ENCODE measurements at places on chromosomes 4 and X.

- DNase-seq, result no peak
These were observed 98.6 kb upstream of the NR3C2 start for GRCh38 chr4:148540622-148541326.

GRCh38 chr4:80183250-80184052 is 13.9 kb upstream of the PRDM8 start:
- no peak for DNase-seq

DNA sequence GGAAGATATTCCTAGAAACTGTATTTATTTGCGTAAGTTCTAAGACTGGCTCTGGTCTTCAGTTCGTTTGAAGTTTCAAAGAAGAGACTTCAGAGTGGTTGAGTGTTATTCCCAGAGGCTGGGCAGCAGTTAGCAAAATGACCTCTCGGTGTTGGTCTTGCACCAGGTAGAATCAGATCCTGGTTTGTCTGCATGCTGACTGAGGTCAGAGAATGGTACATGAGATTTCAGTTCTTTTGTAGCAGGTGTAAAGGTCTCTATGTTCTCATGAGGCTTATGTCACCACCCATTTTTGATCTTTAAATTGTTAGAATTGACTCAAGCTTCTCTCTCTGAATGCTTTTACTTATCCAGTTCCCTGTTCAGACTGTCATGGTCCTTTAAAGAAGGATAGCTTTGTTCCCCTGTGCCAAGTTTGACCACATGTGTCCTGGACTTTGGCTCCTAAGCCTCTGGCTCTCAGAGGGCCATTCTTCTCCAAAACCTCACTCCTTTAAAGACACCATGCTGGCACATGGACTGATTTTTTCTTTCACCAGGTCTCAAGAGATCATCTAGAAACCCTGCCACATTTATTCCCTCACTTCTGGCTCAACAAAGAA is 355.8 kb upstream of the BOD1L1 start:
- no peak for DNase-seq

- no peak for DNase-seq
These were observed 20.2 kb downstream of the PYURF start for GRCh38 chr4:88503344-88503743.

DNA sequence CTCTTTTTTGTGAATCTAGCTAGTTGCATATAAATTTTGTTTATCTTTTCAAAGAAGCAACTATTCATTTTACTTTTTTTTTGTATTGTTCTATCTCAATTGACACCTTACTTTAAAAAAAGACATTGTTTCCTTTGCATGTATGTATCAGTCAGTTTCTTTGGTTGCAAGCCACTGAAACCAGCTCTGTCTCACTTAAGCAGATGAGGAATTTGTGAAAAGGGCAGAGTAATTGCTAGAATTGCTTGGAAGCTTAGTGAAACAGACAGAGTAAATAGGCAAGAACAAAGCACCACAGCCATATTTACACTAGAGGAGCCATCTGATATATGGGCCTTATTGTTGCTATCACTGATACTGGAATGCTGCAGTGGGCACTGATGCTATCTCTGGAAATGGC is 231.4 kb upstream of the KLF8 start:
- no peak for DNase-seq

DNA sequence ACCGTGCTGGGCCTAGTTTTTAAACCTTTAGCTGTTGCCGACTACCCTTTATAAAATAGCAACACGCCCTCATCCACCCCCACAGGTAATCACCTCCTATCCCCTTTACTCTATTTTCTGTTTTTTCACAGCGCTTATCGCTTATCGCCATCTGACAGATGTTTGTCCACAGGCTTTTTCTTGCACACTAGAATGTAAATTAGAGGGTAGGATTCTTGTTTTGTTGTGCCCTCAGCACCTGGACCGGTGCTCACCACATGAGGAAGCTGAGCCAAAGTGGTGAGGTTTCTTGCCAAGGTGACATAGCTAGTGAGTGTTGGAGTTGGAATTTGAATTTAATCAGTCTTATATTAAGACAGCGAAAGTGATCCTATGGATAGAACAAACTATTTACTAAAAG is 2.9 kb upstream of the RBBP7 start:
- DNase-seq, result no peak

DNA sequence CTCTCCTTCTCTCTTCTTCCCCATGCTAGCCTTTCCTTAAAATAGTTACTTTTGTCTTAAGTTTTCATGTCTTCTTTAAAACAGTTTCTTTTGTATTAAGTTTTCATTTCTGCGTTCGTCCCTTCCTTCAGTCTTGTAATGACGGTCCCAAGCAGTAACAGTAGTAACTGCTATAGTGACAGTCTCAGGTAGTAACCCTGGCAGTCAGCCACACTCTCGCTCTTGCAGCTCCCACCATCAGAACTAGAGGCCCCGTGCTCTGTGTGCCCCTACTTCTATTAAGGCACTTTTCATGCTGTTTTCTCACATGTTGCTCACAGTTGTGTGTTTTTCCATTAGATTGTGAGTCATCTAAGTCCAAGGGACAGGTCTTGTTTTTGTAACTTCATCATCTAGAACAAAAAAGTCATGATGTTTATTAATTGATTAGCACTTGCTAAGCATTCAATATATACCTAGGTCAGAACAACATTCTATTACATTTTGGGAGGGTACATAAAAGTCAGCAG is 49.3 kb downstream of the C4orf33 start:
- no peak for DNase-seq

GRCh38 chr4:74873545-74874301 is 59.2 kb upstream of the PARM1 start:
- no peak for DNase-seq

DNA sequence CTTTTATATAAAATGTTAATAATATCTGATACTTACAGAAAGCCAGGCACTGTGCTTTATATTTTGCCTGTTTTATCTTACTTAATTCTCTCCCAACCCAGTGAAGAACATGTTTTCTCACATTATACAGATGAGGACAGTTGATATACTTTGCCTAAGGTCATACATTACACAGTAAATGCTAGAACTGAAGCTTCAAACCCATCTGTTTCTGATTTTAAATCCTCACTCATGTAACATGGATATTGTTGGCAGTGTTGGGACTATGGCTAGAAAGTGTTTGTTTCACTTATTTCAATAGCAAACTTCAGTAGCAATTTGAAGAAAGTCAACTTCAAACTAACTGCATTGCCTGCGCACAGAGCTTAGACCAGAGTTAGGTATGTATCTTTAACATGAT is 57.4 kb downstream of the RAPGEF2 start:
- no peak for DNase-seq

GRCh38 chr4:150297861-150298474 is 219.7 kb downstream of the DCLK2 start:
- DNase-seq, result peak; percentile 29

GRCh38 chr4:46648088-46648744 is 258.3 kb upstream of the GABRA2 start:
- no peak for DNase-seq

DNA sequence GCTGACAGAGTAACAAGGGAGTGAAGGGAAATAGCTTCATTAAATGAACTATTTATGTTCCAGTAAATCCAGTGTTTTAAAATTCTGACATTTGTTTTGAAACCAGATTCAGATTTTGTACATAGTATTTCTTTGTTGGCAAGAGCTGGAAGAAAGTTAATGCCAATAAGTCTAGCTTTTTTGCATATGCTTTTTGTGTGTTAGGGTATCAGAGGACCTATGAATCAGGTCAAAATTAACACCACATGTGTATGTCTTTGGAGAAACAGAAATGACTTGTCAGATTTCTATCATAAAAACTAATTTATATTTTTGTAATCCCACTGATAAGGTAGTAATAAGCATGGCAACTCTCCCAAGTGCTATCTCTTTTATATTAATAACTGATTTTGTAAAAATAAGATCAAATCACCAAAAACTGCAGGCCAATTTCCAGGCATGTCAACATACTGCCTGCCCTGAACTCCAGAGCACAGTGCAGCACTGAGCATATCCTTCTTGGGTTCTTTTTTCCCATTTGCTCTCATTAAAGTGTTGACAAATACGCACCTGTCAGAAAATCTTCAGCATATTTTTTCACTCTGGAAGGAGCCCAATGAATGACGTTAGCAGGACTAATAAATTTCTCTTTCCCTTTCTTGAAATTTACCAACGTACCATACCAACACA is 65.5 kb downstream of the SH3RF1 start:
- DNase-seq, result no peak

DNA sequence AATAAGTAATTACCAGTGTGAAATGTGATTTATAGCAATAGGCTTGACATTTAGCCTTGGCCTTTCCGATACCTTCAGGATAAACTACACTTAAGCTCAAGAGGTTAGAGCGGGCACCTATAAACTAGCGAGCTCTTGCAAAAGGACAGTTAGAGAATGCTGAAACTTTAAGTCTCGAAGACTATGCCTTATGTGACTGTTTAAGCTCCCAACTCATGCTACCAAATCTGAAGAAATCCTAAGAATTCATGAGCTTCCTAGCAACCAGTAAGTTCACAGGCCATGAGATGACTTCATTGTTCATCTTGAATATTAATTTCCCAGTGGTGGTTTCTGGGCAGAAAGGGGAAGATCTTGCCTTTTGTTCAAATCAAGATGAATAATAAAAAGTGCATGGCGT is 4.7 kb downstream of the STOX2 start:
- no peak for DNase-seq

DNA sequence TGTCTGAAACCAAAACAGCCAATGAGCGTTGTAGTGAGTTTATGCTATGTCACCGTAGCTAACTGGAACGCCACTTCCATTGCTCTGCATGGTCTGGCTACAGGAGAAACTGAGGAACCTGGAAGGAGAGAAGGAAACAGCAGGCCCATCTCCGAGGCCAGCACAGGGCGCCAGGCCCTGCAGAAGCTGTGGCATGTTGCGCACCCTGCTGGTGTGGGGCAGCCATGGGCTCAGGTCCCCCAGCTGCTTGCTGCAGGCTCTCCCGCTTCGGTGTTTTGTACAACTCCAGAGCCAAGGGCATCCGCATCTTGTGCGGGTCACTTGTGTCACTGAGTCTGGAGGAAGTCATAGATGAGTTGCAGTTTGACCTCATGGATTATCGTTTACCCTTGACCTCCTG is 89.2 kb downstream of the AFAP1 start:
- DNase-seq, result no peak

All from activated CD4-positive, alpha-beta T cell treated with anti-CD3 and anti-CD28 coated beads, Interleukin-2, amount 50 U/mL, for 48 hours (primary cell).